NB4 (cell line): ENCODE measurements at places on chromosomes 7 and 10.

DNA sequence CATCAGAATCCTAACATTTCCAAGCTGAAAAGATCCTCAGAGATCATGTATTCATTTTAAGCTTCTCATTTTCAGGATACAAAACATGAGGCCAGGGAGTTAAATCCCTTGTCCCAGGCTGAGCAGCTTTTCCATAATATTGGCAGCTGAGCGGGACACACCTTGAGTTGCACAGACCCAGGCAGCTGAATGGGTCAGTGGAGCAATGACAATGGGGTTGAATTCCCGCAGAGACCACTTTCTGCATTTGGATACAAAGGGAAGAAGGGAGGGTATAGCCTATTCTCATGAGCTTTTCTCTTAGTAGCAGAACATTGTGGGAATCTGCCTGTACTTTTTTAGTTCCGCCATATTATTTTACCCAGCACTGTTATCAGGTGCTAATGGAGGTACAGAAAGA, 49.5 kb downstream of the PRR15 start:
- DNase-seq, result no peak

DNA sequence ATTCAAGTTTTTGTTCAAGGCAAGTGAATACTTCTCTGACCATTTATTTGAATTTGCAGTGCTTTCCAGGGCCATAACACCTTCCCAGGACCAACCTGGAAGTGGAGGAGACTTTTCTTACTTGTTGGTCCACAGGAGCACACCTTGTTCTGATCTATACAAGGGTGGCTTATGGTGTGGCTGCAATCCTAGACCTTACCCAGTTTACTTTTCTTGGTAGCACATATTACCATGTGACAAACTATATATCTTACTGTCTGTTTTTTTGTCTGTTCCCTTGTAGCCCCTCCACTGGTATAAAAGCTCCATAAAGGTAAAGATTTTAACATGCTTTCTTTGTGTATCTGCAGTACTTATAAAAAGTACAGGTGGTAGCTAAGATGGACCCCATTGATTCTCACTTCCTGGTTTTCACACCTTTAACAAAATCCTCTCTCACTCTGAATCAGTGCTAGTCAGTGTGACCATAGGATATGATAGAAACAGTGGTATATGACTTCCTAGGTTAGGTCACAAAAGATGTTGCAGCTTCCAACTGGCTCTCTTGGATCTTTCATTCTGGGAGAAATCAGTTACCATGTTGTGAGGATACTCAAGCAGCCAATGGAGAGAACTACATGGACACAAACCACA, 5.6 kb upstream of the ASB4 start:
- DNase-seq, result no peak

GRCh38 chr10:101000127-101000914, 713 bp downstream of the LZTS2 start:
- DNase-seq, result no peak

DNA sequence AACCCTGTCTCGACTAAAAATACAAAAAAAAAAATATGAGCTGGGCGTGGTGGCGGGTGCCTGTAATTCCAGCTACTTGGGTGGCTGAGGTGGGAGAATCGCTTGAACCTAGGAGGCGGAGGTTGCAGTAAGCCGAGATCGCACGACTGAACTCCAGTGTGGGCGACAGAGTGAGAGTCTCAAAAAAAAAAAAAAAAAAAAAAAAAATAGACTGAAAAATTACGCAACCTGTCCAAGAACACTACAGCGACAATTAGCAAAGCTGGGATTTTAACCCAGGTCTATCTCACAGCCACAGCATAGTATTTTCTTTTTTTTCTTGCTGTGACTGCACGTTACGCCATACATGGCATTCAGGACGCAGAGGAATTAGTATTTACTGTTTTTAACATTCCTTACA, 1.1 kb upstream of the RABGEF1 start:
- peak; percentile 48 for DNase-seq

- DNase-seq, result no peak
Measured at GRCh38 chr10:44934416-44935200, 23.5 kb downstream of the TMEM72 start.

DNA sequence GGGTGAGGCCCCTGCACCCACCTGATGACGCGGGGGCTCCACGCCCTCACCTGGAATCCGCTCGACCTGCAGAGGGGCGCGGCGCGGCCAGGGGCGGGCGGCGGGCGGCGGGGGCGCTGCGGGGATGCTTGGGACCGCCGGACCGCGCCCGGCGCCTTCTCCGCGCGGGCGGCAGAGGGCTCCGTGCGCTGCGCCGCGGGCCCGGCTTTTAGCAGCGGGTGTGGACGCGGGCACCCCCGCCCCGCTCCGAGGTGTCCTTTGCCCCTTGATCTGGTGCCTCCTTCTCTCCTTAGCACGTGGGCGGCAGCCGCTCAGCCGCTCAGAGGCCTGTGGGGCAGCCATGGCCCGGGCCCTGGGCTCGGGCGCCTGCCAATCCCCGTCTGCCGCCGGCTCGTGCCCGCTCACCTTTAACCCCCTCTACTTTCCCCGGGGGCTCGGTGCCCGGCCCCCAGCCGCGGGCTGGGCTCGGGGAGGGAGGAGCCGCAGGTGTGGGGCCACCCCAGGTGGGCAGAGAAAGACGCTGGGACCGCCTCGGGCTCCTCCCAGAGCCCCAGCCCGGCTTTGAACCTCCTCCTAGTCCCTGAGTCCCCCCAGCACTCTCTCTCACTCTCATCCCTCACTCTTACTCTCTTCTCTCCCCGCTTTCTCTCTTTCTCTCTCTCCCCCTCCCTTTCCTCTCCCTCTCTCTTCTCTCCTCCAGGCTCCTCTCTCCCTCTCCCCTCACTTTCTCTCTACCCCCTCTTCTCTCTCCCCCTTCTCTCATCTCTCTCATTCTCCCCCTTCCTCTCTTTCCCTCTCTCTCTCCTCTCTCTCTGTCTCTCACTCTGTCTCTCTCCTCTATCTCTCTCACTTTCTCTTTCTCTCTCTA, 19.7 kb upstream of the VPS37D start:
- DNase-seq, result peak; percentile 41

- DNase-seq, result no peak
Measured at GRCh38 chr10:64039198-64039597, 518.0 kb downstream of the REEP3 start.

DNA sequence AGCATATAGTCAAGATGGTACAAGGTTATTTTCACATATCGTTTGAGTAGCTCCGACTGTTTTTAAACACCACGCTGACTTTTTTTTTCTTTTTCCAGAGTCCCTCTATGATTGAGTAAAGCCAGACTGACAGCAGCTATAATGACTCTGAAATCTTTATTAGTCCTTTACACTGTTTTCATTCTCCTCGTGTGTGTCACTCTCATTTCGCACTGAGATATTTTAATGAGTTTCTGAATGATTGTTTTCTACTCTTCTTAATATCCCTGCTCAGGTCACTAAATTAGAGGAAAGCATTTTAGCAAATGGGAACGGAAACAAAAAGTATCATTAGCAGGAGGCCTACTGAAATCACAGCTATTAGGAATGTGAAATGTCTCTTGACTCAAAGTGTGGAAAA, 162.3 kb upstream of the MTPN start:
- DNase-seq, result no peak

DNA sequence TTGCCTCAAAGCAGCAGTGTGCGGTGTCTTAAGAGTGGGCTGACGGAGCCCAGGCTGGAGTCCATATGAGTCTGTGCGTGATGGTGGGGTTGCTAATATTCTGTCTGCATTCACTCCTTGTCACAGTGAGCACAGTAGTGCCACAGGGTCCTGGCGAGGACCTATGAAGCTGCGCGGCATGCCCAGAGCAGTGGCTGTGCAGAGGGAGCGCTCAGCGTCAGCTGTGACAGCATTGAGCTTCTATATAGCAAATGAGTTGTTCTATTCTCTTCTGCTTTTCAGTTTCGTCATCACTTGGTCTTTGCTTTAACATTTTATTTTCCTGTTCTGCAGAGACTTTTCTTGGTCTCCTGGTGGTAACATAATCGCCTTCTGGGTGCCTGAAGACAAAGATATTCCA, 14.5 kb downstream of the EIF3B start:
- DNase-seq, result no peak

DNA sequence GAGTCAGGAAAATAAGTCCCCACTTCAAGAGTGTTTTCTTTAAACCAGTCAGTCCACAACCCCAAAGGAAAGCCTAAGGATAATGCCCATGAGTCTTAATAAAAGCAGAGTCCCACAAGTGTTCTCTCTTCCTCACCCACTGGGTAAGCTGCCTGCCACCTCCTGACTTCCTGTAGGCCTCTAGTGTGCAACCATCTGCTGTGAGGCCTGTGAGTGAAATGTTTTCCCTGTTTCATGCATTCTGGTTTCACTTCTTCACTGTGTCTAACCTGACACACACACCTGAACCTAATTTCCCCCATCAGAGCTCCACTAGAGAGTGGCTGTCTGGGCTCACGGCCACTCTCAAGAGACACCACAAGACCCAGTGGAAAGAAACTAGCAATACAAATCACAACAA, 38.9 kb upstream of the GDF10 start:
- DNase-seq, result peak; percentile 68

GRCh38 chr7:71511361-71511807, 379.4 kb downstream of the GALNT17 start:
- DNase-seq, result peak; percentile 72

- no peak for DNase-seq
Measured at GRCh38 chr7:4742051-4742573, 33.3 kb upstream of the AP5Z1 start.

- DNase-seq, result no peak
Measured at GRCh38 chr10:131683281-131683861, 217.4 kb upstream of the PPP2R2D start.

- no peak for DNase-seq
Measured at GRCh38 chr7:85997515-85997914, 646.2 kb upstream of the GRM3 start.

GRCh38 chr7:120254845-120255244, 18.1 kb upstream of the KCND2 start:
- no peak for DNase-seq

DNA sequence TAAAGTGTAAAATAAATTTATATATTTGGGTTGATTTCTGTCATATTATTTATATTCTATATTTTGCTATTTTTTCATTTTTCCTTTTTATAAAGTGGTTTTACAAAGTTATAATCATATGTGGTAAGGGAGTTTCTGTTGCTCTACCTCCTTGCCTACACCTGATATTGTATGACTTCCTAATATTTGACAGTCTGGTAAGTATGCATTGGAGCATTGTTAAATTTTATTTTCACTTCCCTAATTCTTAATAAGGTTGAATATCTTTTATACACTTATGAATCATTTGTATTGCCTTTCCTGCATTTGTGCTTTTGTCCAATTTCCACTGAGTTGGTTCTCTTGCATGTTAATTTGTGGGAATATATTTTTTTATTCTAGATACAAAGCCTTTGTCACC, 492.4 kb downstream of the GRID1 start:
- DNase-seq, result no peak

DNA sequence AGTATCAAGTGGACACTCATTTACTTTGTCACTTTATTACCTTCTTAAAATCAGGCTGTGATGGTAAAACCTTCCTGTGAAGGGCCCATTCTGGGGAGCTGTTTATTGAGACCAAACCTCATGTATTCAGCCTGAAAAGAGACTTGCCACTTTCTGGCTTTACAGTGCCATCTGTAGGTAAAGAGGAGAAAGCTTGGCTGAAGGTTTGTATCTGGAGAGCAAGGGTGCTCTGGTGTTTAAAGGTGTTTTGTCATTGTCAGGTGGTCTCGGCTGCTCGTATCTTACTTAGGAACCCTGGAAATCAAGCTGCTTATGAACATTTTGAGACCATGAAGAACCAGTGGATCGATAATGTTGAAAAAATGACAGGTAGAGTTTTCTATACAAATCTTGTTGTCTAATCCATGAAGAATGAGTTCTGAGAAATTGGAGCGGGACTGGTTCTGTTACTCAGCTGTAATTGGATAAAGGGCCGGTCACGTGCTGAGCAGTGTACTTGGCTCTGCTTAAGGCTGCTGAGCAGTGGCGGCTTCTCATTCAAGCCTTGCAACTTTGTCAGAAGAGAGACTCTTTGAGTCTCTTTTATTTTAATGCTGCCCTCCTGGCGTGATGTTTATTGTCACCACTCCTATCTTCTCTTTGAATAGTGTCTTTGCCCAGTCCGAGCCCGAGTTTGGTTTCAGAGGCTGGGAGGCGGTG, 46.9 kb downstream of the AP3M1 start:
- DNase-seq, result peak; percentile 56

DNA sequence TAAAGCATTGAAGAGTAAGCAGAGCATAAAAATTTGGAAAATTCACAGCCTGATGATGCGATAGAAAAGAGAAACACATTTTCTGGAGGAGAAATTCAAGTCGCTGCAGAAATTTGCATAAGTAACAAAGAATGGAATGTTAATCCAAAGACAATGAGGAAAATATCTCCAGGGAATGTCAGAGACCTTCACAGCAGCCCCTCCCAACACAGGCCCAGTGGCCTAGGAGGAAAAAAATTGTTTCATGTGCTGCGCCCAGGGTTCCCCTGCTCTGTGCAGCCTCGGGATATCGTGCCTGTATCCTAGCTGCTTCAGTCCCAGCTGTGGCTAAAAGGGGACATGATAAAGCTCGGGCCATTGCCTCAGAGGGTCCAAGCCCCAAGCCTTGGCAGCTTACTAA, 206.8 kb downstream of the TPK1 start:
- DNase-seq, result no peak

- peak; percentile 44 for DNase-seq
Measured at GRCh38 chr7:2325162-2325561, 10.9 kb upstream of the SNX8 start.

- DNase-seq, result no peak
Measured at GRCh38 chr7:55006499-55006898, 12.3 kb upstream of the EGFR start.

DNA sequence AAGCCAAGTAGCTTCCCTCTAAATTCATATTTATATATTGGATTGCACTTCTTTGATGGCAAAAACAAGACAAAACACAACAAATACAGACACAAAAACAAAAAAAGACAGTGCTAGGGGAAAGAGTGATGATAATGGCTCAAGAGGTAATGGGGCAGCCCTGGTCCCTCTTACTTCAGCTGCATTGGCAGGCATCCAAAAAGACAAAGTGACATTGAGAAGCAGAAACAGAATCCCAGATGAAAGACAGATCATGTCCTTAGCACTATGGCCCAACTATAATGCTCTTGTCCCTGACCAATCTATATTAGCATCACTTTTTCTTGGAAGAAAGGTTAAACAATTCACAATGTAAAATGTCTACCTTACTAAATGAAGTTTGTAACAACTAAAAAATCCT, 76.2 kb downstream of the GPR85 start:
- DNase-seq, result no peak

- peak; percentile 85 for DNase-seq
Measured at GRCh38 chr10:62433181-62433692, 59.1 kb downstream of the ZNF365 start.

GRCh38 chr7:131961054-131961680, 404.7 kb upstream of the PODXL start:
- no peak for DNase-seq
